ENCODE measurements at places on chromosomes 2 and 18.

DNA sequence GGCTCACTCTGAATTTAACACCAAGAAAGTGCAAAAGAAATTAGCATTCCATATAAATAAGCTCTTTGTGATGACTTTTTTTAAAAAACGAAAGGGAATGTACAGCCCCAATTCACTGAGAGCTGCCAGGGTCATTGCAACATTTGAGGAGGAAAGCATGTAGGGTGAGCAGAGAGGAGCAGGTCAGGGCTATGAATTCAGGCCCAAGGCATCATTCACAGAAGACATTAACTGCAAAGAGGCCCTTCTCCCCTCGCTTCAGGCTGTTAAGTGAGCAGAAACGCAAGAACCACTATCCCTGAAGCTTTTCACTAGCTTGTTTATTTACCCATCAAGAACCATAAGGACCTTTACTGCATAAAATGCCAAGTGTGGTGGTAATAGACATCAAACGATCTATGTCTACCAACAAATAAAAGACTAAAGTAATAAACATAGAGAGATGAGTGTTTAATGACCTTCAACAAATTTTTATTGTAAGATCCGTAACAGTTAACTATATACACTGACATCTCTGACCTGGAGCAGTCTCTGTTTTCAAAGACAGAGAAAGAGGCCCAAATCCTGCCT lies 333.1 kb upstream of the HNRNPA3 start:
- DNase-seq = peak; percentile 70

DNA sequence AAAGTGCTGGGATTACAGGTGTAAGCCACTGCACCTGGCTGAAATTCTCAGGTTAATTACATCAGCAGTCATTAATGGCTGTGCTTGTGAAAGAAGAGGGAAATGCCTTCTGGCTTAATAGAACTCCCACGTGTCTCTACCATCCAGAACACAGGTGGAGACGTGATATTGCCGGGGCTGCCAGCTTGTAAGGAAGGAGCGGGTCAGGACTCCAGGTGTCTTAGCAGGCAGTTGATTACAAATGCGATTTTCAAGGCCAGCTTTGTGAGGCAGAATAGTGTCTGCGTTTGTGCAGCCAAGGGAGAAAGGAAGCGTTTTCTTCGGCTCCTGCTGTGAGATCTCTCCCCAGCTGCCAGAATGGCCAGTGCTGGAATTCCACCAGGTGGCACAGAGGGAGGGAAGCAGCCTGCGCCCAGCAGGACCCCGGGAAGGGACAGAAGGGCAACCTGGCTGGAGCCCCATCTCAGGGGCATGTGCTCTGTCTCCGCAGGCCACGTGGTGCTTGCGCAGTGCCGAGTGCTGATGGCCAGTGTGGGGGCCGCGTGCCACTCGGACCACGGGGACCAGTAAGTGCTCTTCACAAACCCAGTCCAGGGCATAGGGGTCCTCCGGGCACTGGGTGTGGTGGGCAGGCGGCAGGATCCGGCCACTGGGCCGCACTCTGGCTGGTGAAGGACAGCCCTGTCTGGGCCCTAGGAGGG lies 3.7 kb upstream of the ESPNL start:
- DNase-seq = no peak

GRCh38 chr2:168851674-168852320 lies 38.4 kb downstream of the SPC25 start:
- no peak for DNase-seq

GRCh38 chr2:225994748-225995405 lies 595.4 kb downstream of the NYAP2 start:
- no peak for DNase-seq

DNA sequence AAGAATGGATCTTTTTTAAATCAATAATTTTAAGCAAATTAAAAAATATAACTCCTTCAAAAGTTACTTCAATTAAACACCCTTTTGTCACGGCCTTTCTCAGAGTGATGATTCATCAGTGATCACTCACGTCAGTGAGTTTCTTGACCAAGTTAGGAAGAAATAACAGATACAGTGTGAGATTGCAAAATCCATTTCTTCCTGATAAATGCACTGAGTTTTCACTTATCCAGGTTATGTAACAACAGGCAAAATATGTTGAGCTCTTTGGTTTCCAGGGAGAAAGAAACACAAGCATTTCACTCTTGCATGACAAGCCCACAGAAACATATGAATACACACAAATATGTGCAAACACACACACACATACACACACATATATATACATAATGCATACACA lies 195.9 kb upstream of the CYRIA start:
- no peak for DNase-seq

- DNase-seq = no peak
Observed at GRCh38 chr2:24449344-24449743, 41.7 kb upstream of the NCOA1 start.

DNA sequence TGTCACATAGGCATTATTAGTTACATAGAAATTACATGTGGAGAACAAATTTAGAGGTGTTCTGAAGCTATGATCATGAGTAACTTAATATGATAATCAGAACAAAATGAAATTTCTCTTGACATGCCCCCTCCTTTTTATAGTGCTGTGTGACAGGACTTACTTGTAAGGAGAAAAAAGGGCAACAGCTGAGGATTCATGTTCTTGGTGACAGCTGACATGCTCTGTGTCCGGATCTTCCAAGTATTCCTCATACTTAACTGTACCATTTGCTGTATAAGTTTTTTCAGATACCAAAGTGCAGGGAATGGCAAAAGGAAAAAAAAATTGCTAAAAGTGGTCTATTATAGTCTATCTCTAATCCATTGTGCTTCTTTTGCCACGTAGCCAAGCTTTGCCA lies 3.5 kb upstream of the MYL1 start:
- DNase-seq = no peak

DNA sequence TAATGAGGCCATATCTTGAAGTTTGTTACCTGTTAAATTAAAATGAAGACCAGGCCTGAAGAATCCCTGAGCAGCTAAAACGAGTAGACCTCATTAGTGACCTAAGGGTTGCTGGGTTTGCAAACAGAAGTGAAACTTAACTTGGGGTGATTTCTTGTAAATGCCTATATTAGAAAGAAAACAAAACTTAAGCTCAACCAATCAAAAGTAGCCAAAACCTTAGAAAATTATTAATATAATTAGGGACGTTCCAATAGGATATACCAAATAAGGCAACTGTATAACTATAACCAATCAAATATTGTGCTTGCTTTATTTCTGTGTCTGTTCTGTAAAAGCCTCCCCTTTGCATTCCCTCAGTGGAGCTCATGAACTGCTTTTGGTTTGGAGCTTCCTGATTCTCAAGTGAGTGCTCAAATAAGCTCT lies 137.9 kb upstream of the VRK2 start:
- no peak for DNase-seq

- peak; percentile 3 for DNase-seq
Observed at GRCh38 chr2:100484390-100484789, 14.1 kb downstream of the NMS start.

- no peak for DNase-seq
Observed at GRCh38 chr2:180890781-180891180, 89.6 kb upstream of the UBE2E3 start.

- DNase-seq = no peak
Observed at GRCh38 chr2:233501198-233502076, 65.1 kb downstream of the USP40 start.

GRCh38 chr2:190984595-190984994 lies 29.4 kb downstream of the STAT1 start:
- no peak for DNase-seq

GRCh38 chr18:13984080-13984479 lies 68.7 kb upstream of the MC2R start:
- DNase-seq = no peak

DNA sequence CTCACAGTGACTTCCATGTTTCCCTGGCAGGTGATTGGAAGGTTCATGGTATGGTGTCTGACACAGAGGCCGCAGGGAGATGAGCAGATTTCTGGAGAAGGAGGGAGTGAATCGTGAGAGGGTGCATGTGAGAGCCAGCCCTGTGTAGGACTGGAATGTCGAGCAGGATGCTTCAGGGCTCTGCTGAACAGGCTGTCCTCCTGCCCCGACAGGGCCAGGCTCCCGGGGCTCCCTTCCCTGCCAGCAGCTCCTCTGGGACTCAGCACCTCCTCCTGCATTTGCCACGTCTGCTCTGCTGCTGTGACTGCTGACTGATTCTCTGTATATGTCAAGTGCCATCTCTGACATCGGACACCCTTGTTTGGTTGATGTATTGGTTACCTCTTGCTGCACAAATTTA lies 38.5 kb upstream of the INHBB start:
- no peak for DNase-seq

- no peak for DNase-seq
Observed at GRCh38 chr2:237254911-237255578, 158.9 kb downstream of the COL6A3 start.

- no peak for DNase-seq
Observed at GRCh38 chr2:43459446-43460173, 136.2 kb downstream of the THADA start.

DNA sequence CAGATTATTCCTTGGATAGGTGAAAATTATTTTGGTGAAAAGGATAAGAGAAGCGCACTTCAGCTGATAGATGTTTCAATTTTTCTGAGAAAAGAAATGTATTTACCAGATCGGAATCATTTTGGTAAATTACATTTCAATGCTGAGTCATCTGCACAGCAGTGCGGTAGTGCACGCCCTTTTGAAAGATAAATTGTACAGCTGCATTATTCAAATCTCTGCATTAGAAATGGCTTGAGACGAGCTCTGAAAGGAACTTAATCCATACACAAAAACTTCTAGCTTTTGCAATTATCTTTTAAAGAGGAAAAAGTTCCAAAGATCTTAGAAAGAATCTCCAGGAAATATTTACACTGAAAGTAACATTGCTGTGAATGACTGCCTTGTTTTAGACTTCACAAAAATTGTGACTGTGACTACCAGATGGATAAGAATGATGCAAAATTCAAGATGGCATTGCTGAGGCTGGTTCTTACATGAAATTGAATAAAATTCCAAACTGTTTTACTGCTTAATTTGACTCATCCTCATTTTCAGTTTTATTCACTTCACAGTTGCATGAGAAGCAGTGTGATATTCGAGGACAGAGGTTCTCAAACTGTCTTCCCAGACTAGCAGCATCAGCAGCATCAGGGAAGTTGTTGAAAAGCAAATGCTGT lies 161.7 kb downstream of the RND3 start:
- DNase-seq = no peak

DNA sequence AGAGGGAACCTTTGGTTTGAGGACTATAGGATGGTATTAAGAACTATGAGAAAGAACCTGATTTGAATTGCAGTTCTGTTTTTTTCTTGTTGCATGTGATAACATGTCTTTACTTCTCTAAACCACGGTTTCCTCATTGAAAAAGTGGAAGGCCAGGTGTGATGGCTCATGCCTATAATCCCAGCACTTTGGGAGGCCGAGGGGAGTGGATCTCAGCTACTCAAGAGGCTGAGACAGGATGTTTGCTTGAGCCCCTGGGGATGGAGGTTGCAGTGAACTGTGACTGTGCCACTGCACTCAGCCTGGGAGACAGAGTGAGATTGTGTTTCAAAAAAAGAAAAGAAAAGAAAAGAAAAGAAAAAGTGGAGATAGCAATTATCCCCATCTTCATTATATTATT lies 32.3 kb downstream of the SCN9A start:
- DNase-seq = peak; percentile 61

GRCh38 chr2:217612920-217613319 lies 389.9 kb downstream of the TNS1 start:
- DNase-seq = no peak

DNA sequence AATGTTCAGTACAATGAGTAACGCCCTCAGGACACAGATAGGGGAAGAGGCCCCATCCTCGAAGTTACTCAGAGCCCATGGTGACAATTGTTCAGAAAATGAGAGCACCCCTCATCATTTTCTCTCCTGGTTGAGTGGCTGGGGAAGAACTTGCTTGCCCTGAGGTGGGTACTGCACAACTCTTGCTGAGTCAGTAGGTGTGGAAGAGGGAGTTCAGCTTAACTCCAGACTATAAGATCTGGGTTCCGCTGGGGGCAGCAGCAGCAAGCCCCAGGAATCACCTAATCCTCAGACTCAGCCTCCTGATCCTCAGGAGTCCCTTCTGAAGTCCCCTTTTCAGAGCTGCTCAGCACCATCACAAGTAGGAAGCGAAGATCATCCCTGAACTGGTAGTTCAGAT lies 123.7 kb downstream of the PIEZO2 start:
- DNase-seq = no peak

DNA sequence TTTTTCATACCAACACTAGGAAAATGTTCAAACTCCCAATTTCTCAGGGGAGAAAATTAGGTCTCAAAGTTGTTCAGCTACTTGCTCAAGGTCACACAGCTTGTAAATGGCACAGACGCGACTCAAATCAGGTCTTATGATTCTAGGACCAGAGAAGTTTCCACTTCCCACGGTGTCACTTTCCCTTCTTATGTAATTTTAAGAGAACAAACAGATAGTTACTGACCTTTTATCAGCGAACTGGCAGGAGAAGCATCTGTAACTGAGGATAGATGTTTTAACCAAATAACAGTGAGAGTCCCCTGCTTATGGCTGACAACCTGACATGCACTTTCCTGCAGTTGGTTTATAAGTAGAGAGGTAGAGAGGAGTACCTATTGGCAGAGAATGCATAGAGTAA lies 2.1 kb upstream of the KCNJ3 start:
- no peak for DNase-seq

- no peak for DNase-seq
Observed at GRCh38 chr2:177078855-177079254, 133.7 kb upstream of the HNRNPA3 start.

DNA sequence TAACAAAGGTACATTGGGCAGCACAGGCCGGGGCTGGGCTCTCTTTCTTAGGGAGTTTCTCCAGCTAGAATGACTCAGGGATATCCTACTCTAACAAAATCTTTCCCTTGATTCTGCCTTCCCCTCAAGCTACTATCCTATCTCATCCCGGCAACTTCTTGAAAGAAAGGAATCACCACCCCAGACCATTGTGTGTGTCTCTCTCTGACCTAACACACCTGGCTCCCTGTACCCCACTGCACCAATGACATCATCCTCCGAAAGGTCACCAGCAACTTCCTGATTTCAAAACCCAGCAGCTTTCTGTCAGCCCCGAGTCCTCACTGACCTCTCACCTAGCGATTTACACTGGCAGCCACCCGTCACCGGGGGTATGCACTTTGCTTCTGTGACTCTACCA lies 72.1 kb upstream of the MAP4K4 start:
- no peak for DNase-seq

DNA sequence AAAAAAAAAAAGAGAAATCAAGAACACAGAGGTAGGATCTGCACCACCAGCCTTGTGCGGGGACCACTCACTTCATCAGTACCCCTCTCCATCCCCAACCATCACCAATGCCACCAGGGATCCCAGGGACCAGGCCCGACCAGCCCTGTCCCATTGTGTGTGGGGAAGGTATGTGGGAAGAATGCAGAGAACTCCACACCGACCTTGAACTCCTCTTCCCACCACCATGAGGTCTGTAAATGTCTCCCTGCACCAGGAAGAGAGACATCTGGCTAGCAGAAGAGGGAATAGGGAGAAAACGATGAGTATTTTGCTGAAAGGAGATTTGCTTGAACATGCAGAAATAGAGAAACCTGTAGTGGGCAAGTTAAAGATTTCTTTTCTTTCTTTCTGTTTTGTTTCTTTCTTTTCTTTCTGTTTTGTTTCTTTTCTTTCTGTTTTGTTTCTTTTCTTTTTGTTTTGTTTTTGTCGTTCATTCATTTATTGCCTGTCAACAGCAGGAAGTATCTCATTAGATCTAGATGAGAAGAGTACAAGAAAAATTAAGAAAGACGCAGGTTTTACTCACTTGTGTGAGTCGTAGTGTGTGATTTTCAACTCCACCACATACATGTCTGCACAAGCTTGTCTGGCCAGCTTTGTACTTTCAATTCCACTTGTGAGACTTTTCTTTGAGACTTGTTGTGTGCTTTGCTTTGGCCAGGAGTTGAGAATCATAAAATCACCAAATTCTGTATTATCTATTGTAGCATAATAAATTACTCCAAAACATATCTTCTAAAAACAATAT lies 179.8 kb upstream of the HAAO start:
- no peak for DNase-seq

Measured in DMS153 (cell line).